ENCODE measurements at places on chromosomes 4 and X.
A peak's percentile ranks its signal among the peaks of the same experiment; 100 is the strongest.

- no peak for DNase-seq
Observed at GRCh38 chr4:67460574-67460973, 84.7 kb downstream of the CENPC start.

DNA sequence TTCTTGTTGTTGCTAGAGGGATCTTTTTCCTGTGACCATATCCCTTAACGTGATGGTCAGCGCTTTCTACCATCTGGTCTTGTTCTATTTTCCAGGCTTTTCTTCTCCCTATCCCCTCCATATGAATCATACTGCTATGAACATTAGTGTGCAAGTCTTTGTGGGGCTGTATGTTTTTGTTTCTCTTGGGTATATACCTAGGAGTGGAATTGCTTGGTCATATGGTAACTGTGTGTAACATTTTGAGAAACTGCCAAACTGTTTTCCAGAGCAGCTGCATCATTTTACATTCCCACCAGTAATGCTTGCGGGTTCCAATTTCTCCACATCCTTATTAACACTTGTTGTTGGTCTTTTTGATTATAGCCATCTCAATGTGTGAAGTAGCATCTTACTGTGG is 121.4 kb downstream of the SPRY1 start:
- no peak for DNase-seq

DNA sequence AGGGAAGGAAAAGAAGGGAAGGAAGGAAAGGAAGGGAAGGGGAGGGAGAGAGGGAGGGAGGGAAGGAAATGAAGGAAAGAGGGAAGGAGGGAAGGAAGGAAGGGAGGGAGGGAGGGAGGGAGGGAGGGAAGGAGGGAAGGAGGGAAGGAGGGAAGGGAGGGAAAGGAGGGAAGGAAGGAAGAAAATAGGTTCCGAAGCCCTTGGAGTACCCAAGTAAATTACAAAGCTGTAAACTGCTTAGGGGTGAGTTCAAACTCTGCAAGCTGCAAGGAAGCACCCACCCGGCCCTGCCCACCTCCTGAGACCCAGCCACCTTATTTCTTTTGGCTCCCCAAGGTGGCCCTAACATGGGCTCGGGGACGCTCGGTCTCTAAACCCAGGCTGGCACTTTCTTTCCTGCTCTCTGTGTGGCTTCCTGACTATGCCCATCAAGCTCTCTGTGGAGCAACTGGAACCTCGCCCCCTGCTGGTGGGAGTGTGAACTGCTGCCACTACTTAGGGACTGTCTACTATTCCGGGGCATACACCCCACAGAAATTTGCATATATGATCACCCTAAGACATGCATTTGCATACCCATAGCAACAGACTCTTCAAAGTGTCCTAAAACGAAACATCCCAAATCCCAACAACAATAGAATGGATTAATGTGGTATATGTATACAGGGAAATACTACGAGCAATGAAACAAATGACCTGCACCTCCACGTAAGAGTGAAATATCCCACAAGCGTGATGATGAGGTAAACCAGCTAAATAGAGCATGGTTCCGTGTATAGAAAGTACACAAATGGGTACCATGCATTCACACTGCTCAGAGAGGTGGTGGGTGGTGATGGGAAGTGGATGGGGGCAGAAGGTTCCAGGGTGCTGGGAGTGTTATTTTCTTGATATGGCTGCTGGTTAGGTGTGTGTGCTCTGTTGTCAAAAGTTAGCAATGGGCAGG is 151.7 kb upstream of the TBL1X start:
- DNase-seq: no peak

- DNase-seq: no peak
Observed at GRCh38 chrX:40041915-40042314, 55.8 kb downstream of the BCOR start.

GRCh38 chrX:78527263-78527662 is 131.9 kb downstream of the RTL3 start:
- DNase-seq: no peak

DNA sequence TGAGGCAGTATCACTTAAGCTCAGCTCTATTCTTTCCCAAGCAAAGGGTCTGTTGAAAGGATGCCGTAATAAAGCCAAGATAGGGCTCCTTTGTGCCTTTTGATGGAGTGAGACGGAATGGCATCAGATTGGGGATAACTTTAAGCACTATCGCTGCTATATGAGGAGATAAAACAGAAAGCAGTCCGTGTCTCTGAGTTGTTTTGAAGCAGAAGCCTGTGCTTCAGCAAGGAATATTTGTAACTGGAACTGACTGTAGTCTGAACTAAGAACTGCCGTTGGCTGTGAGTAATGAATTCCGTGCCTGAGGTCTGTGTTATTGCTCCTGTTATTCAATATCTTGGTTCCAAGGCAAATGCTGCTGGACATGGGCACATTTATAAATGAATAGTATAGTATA is 297.4 kb downstream of the ANKRD50 start:
- DNase-seq: no peak

DNA sequence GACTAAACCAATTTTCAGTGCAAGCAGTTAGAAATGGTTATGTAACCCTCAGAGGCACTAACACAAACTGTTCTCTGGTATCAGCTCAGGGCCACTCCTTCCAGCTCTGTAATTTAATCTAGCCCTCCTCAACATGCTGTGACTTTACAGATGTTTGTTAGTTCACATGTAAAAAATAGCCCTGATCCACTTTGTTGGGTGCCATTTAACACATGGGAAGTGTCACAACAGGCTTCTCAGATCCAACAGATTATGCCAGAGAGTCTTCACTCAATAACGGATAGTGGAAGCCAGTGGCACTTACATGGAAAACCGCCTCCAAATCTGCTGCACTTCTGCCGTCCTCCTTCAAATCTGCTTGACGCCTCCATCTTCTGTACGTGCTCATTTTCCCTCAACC is 51.6 kb downstream of the ATP8A1 start:
- no peak for DNase-seq

DNA sequence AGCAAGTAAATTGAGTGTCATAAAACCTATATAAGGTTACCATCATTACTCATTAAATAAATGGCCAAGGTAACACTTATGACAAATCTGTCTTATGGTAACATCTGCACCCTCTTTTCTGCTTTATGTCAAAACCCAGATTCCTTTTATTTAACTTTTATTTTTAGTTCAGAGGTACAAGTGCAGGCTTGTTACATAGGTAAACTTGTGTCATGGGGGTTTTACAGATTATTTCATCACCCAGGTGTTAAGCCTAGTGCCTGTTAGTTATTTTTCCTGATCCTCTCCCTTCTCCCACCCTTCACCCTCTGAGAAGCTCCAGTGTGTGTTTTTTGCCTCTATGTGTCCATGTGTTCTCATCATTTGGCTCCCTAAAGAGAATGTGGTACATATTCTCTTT is 930.7 kb downstream of the CCSER1 start:
- no peak for DNase-seq

DNA sequence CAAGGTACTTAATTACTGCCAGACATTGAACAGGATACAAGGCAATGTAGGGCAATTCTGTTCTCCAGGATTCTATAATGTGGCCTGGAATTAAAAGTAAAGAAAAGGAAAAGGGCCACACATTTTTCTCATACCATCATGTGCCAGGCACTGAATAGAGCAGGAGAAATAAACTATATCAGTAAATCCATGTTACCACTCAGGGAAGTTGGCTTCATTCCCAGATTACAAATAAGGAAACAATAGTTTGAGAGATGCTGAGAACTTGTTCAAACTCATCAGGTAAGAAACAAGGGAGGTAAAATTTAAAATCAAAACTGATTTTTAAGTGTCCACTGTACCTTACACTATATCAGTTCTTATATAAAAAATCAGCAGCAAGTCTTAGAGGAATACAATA is 645.0 kb upstream of the ATOH1 start:
- no peak for DNase-seq

DNA sequence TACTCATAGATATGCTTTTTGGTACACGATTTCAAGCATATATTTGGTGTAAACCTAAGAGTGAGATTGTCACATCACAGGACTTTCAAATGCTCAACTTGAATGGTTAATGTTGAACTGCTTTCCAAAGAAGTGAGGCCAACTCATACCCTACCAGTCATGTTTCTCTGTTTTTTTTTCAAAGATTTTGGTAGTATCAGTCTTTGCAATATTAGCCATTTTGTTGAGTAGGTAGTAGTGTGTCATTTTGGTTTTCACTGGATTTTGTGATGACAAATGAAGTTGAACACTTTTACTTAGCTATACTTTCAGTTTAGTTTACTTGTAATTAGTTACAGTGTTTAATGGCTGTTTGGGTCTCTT is 12.5 kb upstream of the HS3ST1 start:
- DNase-seq: no peak

GRCh38 chr4:147853706-147854105 is 121.8 kb downstream of the ARHGAP10 start:
- no peak for DNase-seq

DNA sequence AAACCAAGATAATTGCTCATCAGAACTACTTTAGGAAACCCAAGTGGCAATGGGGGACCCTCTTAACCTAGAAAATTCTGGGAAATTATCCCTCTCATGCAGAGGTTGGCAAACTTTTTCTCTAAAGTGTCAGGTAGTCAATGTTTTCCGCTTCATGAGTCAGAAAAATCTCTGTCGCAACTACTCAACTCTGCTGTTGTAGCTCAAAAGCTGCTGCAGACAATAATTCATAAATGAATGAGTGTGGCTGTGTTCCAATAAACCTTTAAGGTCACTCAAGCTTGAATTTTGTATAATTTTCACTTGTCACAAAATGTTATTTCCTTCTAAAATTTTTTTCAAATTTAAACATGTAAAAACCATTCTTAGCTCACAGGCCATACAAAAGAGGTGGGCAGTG is 193.4 kb upstream of the MID1 start:
- DNase-seq: no peak

DNA sequence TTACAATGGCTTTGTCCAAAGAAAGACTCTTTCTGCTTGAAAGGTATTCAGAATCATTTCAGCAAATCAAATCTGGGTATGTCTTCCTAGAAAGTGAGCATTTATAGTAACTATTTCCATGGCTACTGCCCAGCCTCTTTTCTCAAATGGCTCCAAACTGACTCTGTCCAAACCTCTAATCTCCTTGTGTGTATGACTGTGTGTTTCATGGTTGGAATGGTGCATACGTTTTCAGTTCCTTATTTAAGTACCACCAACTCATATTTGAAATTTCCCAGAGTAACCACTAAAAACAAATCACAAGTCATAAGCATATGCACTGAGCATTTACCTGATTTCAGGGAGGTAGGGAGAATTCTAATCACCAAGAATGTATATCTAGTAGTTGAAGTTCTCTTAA is 106.0 kb downstream of the TMEM144 start:
- DNase-seq: no peak

DNA sequence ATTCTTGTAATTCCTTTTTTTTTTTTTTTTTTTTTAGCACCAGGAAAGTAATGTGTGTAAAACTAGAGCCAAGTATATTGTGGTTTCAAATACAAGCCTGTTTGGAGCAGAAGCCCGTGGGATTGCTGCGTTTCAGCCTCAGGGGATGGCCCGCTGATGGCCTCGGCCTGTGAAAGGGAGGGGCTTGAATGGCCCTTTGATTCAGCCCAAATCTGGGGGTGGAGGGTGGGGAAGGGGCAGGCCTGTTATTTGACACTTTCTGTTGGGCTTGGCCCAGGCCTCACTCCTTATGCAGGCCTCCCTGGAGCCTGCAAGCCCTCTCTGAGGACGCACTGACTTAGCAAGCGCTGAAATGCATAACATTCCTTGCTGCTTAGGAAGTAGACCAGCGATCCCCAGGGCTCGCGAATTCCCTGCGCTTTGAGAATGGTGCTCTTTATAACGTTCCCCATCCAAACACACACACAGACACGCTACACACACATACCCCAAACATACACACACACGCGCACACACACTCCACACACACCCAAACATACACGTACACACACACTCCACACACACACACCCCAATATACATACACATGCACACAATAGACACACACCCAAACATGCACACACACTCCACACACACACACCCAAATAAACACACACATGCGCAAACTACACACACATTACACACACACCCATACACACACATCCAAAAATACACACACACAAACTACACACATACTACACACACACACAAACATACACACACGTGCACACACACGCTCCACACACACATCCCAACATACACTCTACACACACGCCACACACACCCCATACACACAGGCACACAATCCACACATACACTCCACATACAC is 29.6 kb downstream of the TLR10 start:
- peak; percentile 85 for DNase-seq

GRCh38 chrX:133847340-133847994 is 137.9 kb downstream of the GPC3 start:
- no peak for DNase-seq

DNA sequence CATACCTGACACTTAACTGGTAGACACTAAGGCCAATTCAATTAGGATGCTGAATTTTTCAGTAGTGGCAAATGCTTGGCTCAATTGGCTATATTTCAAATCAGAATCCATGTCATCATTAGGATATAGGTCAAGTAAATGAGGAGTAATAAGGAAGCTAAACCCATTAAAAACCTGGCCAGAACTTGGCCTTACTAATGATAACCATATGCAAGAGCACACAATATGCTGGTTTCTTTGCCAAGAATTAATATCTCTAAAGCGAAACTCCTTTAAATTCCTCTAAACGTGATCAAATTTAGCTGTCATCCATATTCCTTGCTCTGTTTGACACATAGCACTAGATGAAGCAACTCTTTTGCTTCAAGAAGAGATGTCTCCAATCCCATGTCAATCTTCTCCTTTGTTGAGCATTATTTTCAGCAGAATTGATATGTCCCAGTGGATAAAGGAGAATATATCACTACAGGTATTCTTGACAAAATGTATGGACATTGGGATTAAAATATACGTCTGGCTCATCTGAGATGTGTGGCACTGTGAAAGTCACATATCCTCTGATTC is 206.1 kb upstream of the ANKRD50 start:
- no peak for DNase-seq

DNA sequence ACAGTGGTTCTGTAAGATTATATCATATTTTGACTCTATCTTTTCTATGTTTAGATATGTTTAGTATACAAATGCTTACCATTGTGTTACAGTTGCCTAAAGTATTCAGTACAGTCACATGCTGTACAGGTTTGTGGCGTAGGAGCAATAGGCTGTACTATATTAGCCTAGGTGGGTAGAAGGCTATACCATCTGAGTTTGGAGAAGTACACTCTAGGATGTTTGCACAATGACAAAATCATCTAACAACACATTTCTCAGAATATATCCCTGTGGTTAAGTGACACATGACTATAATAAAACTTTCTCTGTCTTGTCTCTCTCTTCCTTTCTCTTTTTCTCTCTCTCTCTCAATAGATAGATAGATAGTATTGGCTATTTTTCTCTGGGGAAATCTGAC is 1053.1 kb downstream of the STIM2 start:
- DNase-seq: no peak

Data from HTR-8/SVneo (cell line).